ENCODE measurements at places on chromosomes 5 and 9. TPM values are rescaled to one million over a fixed set of nuclear protein-coding genes. Genes with fewer than 3 reads are reported as not detected.

PCDHGB3 gene
- 11.1 TPM for total RNA-seq

SLC6A19 gene
- total RNA-seq = under 0.01 TPM

ARAP3 gene
- 4.7 TPM for total RNA-seq

PCDHGB4 gene
- 12.8 TPM for total RNA-seq

GKAP1 gene
- total RNA-seq = 11.3 TPM

LECT2 gene
- total RNA-seq = not detected

CYLC2 gene
- not detected for total RNA-seq

ARHGAP26 gene
- total RNA-seq = 5.4 TPM

IFNE gene
- not detected for total RNA-seq

PCDHGA3 gene
- 6.6 TPM for total RNA-seq

GRXCR2 gene
- total RNA-seq = not detected

HAPLN1 gene
- total RNA-seq = 9.6 TPM

NIPAL4 gene
- not detected for total RNA-seq

CARTPT gene
- 0.74 TPM for total RNA-seq

MRPL50 gene
- total RNA-seq = 39.8 TPM

SPATA31C1 gene
- total RNA-seq = not detected

CAMK2A gene
- total RNA-seq = 6.6 TPM

CEP72 gene
- total RNA-seq = 3.2 TPM

PCDHB15 gene
- 16.0 TPM for total RNA-seq
